ENCODE measurements at places on chromosomes 3 and 15. TPM values are rescaled to one million over a fixed set of nuclear protein-coding genes. Genes with fewer than 3 reads are reported as not detected.

Gene CHRNA7
- 1.0 TPM for polyA plus RNA-seq

Gene CFAP100
- 0.17 TPM for polyA plus RNA-seq

Gene TGM4
- polyA plus RNA-seq, result 0.04 TPM

Gene PYDC2
- polyA plus RNA-seq, result not detected

Gene HIGD2B
- not detected for polyA plus RNA-seq

Gene B3GALNT1
- 29.3 TPM for polyA plus RNA-seq

Gene MAPKBP1
- 9.5 TPM for polyA plus RNA-seq

Gene CHRFAM7A
- polyA plus RNA-seq, result 2.2 TPM

Gene TEX9
- 2.6 TPM for polyA plus RNA-seq

Gene GRM7
- not detected for polyA plus RNA-seq

Gene C3orf85
- polyA plus RNA-seq, result not detected

Gene SHISA5
- polyA plus RNA-seq, result 79.8 TPM

Gene CLDN18
- polyA plus RNA-seq, result 0.85 TPM

Gene LRRIQ4
- 0.11 TPM for polyA plus RNA-seq

GRCh38 chr3:53691349-53691748 is 154.9 kb downstream of the CHDH start:
- no peak for DNase-seq

- no peak for DNase-seq
Observed at GRCh38 chr3:172676196-172676922, 34.5 kb downstream of the NCEH1 start.

- DNase-seq, result no peak
Observed at GRCh38 chr3:113167825-113168801, 43.2 kb upstream of the BOC start.

DNA sequence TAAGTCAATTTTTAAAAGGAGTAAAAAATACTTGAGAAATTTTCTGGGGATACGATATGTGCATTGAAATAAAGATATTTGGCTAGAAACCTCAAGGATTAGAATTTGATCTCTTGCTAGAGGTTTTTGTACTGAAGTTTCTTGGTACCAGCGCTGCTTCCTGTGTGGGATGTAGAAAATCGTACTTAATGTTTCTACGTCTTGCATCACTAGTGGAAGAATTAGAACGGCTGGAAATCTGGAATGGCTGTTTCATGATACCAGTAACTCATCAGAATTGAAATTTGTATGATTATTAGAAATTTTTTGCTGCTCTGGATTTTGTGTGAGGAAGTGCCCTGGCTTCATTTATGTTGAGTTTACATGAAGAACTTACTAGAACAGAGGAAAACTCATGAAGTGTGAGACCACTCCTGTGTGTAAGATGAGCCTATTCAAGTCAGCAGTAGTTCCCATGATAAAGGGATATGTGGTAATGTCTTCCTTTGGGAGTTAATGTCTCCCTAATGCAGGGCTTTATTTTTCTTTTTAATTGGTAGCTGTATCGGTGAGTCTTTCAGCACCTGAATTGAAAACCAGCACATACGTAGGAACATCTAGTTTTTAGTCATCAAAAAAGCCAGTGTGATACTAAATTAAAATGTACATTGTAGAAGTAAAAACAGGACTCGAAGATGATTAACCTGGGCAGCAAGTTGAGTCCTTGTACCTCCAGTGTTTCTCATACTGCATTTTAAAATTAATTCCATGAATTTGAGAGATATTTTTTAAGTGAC is 3.2 kb downstream of the KBTBD8 start:
- no peak for DNase-seq

DNA sequence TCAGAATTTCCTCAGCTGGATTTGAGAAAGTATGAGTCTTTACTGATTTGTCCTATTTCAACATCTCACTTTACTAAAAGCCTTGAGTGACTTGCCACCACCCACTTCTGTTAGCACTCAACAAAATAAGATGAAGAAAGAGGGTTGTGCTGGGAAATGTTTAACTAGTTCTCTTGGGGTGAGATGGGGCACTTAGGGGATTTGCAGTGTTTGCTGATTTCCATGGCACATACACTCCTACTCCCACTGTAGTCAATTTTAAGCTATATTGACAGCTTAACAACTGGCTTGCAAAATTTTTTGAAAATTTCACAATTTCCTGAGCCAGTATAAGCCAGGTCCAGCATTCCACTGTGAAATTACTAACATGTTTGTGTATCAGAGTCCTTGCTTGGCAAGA is 463.1 kb upstream of the ARHGEF26 start:
- no peak for DNase-seq

GRCh38 chr15:74958320-74958907 is 1.8 kb upstream of the RPP25 start:
- DNase-seq, result peak; percentile 27

DNA sequence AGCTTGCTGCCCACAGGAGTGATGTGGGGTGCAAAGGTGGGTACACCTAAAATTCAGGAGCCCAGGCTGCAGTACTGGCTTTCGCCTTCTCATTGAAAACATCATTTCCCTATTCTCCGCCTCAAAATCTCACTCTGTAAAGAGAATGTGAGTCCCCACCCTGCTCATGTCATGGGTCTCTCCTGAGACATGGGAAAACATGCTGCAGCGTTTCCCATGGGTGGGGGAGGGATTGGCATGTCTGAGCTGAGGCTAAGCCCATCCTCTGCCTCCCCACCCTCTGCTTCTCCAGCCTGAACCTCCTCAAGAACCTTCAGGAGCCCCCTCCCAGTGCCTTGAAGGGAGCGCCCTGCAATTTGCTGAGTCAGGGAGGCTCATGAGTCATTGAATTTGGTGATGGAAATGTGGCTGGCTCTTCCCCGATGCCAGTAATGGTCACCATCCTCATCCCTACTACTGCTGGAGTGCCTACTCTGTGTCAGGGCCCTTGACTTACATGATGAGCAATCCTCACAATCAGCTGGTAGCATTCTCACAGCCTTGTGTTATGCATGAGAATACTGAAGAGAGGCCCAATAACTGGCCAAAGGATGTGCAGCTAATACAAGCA is 28.8 kb downstream of the WNT5A start:
- DNase-seq, result no peak

- DNase-seq, result no peak
Observed at GRCh38 chr3:185986198-185986777, 48.5 kb upstream of the TRA2B start.

GRCh38 chr3:47664519-47664918 is 85.9 kb upstream of the CSPG5 start:
- DNase-seq, result no peak

DNA sequence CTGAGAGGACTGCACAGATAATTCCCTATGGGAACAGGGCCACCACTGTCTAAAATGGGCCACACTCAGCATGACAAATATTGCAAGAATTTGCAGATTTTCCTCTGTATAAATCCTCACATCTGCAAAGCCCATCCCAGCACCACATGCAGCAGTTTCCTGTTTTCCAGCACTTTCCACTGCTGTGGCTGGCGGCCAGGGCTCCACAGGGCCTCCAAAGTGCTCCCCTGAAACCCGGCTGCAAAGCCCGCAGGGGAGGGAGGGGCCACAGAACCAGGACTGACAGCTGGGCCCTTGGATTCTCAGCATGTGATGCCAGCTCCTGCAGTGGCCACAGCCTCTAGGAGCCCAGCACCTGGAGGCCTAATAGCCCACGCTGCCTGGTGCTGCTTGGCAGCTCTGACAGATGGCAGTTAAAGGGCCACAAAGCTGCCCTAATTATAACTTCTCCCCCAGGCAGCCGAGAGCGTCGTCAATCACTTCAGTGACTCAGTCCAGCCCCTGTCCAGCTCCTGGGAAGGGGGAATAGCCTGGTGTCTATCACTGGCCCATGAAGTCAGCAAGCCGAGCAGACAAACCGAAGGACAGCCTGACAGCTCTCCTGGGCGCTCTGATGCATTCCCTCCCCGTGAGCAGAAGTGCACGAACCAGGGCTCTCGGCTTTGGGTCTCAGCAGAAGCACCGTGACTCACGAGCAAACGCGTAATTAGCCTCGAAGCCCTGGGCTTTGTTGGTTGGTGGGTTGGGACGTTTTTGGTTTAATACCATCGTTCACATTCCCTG is 4.7 kb downstream of the LRRC15 start:
- peak; percentile 89 for DNase-seq

- DNase-seq, result no peak
Observed at GRCh38 chr3:47978386-47978785, 37.8 kb downstream of the MAP4 start.

DNA sequence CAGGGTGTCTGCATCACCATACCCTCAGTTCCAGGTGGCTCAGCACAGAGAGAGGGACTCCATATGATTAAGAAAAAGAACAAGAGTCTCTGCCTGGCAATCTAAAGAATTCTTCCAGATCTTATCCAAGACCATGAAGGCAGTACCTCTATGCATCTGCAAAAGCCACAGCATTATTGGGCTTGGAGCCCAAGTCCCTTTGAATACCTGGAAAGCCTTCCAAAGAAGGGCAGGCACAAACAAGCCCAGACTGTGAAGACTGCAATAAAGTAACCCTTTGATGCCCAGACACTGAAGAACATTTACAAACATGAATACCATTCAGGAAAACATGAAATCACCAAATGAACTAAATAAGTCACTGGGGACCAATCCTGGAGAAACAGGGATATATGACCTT is 60.9 kb upstream of the DIPK2A start:
- DNase-seq, result no peak

GRCh38 chr3:159238646-159239045 is 436.8 kb downstream of the MFSD1 start:
- DNase-seq, result no peak

DNA sequence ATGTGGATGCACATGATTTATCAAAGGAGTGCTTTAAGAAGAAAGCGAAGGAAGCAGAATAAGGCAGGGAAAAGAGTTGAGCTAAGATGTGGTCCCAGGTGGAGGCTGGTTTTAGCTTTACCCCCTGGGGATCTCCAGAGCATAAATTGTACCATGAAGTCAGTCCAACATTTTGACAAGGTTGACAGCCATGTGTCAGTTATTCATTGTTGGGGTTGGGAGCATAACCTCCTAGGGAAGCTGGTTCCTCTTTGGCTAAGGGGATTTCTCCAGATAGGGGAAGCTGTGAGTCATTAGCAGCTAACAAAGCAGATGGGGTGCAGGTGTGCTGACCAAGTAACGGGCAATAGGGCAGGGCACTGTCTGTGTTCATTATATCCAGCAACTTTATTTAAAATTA is 123.7 kb upstream of the IGSF10 start:
- no peak for DNase-seq

GRCh38 chr3:174959556-174960065 is 100.5 kb downstream of the NAALADL2 start:
- no peak for DNase-seq

DNA sequence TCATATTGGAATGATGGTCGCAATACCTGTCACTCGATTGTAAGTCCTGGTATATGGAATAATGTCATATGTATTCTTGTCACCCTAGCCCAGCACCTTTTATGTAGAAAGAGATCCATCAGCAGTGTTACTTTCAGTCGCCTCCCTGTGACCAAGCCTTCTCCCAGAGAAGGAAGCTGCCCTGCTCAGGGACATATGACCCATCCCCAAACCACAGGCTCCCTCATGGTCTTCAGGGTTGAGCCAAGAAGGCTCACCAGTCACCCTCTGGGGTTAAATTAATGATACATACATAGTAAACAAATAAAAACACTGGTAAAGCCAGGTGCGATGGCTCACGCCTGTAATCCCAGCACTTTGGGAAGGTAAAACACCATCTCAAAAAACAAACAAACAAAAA is 4.6 kb upstream of the MFGE8 start:
- no peak for DNase-seq

DNA sequence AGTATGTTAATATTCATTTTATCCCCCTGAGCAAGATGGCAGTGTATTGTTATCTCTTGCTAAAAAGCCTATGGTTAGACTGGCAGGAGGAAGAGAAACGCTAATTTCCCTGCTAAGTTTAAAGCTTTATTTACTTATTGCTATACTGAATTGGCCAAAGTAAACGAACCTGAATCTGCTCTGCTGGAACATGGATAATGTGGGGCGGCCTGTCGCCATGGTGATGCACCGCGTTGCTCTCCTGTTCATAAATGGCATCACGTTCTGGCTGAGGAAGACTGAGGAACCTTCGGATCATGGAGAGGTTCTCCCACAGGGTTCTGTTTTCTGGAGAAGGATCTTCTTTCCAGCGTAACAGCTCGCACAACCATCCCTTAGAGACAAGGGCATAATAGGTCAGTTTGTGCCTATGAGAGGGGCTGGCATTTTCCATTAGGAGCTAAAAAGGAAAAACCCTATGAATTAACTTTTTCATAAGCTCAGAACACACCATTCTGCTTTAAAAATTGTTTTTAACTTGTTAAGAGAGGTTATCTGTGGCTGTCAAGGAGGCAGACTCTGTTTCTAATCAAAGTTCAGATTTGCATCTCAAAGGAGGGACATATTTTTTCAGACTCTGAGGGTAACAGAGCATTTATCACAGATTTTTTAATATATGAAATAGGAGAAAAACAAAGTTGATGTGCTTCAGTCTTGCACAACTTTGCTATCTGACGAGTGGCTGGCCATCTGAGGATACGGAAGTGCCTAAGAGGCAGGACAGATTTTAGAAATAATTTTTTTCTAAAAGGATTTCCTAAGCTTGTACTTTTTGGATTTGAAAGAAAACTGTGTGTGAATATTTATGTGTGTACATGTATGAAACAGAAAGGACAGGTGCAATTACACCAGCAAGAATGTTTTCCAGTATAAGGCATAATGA is 73.1 kb downstream of the SATB1 start:
- no peak for DNase-seq

DNA sequence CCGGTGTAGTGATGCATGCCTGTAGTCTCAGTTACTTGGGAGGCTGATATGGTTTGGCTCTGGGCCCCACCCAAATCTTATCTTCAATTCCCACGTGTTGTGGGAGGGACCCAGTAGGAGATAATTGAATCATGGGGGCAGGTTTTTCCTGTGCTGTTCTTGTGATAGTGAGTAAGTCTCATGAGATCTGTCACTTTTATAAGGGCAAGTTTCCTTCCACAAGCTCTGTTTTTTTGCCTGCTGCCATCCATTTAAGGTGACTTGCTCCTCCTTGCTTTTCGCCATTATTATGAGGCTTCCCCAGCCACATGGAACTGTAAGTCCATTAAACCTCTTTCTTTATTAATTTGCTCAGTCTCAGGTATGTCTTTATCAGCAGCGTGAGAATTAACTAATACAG is 566.7 kb upstream of the NECTIN3 start:
- no peak for DNase-seq

DNA sequence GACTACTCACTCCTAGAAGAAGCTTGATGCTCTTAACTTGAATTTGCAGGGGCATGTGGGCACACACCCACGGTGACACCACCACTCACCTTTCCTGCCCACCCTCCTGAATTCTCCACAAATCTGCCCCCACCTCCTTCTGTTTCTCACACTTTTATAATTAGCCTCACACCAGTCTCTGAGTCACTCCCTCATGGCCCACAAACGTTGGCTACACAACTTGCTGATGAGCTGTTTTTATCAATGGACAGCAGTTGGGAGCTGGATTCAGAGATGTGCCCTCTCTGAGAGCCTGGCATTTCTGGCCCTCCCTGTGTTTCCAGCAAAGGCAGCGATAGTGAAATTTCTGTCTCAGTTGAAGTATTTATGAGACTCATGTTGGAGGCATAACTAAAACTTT is 1.3 kb downstream of the COLQ start:
- no peak for DNase-seq

- peak; percentile 1 for DNase-seq
Observed at GRCh38 chr3:121152573-121152972, 244.6 kb downstream of the STXBP5L start.

GRCh38 chr3:129840707-129841360 is 52.7 kb downstream of the TMCC1 start:
- DNase-seq, result no peak
